ENCODE measurements at places on chromosomes 6 and 20. TPM values are rescaled to one million over a fixed set of nuclear protein-coding genes. Genes with fewer than 3 reads are reported as not detected.

Gene PHACTR1
- 4.3 TPM for total RNA-seq

Gene OR2H1
- not detected for total RNA-seq

Gene PDE7B
- 8.3 TPM for total RNA-seq

GRCh38 chr6:1382883-1383728, 6.3 kb upstream of the FOXF2 start:
- peaks cover 92% of the 10 kb centered on the region for H3K27me3 ChIP-seq
- H3K36me3 ChIP-seq: no peaks in the 10 kb centered on the region
- H3K27ac ChIP-seq: no peak overlapping the region
- DNase-seq: no peak
- H3K4me3 ChIP-seq: no peak overlapping the region
- H3K4me1 ChIP-seq: peaks cover 5% of the 10 kb centered on the region

GRCh38 chr6:36755435-36756348, 58.1 kb downstream of the RAB44 start:
- H3K36me3 ChIP-seq: no peaks in the 10 kb centered on the region
- no peak overlapping the region for H3K27ac ChIP-seq
- DNase-seq: peak; percentile 75
- H3K4me1 ChIP-seq: no peaks in the 10 kb centered on the region

DNA sequence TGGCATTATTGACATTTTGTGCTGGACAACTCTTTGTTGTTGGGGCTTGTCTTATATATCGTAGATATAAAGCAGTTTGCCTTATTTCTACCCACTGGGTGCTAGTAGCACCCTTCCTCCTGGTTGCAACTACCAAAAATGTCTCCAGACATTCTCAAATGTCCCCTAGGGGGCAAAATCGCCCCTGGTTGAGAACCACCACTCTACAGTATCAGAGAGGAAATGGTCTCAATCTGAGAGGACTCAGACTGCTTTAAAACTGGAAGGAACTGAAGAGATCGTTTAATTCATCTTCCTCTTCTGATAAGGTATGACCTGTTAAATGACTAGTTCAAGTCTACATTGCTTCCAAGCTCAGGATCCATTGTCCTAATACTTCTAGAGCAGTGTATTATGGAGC, 14.9 kb downstream of the SH3BGRL2 start:
- no peak overlapping the region for H3K4me3 ChIP-seq
- H3K36me3 ChIP-seq: no peaks in the 10 kb centered on the region
- DNase-seq: no peak
- no peaks in the 10 kb centered on the region for H3K4me1 ChIP-seq

DNA sequence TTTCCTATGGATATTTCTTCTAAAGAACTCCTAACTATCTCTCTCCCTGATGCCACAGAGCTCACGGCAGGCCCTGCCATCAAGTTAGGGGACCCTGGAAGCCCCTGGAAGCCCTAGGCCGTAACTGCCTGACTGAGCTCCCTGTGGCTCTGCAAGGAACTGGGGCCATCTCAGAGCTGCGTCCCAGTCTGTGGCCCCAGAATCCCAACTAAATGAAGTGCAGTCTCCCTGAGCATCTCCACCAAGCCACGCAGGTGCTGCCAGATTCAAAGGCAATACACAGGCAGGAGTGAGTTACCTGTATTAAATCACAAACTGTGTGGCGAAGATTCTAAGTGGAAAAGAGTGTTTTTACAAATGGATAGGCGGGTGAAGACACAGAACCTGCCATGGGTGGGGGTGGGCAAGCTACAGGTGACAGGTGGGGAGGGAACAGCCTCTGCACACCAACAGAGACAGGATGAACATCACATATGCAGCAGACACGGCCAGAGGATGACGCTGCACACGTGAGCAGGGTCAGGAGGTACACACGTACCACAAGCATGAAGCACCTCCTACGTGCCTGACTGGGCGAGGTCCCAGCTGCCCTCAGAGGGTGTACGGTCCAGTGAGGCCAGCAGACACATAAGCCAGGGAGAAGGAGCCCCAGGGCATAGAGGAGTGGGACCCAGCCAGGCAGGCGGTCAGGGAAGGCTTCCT, 358.5 kb downstream of the ZFAND3 start:
- H3K27me3 ChIP-seq: no peaks in the 10 kb centered on the region
- no peak overlapping the region for H3K27ac ChIP-seq
- no peaks in the 10 kb centered on the region for H3K36me3 ChIP-seq
- no peak for DNase-seq

Data from adrenal gland (tissue), 19 donors.